Uterus (tissue), 4 donors: ENCODE measurements at places on chromosomes 6 and 20.

- DNase-seq, result no peak
Measured at GRCh38 chr20:60485012-60485760, 527.0 kb downstream of the CDH26 start.

GRCh38 chr6:111832833-111833418 is 40.3 kb downstream of the FYN start:
- no peak for DNase-seq

GRCh38 chr6:52306972-52307870 is 22.7 kb upstream of the MCM3 start:
- DNase-seq, result no peak

- no peak for DNase-seq
Measured at GRCh38 chr6:61711849-61712248, 574.2 kb downstream of the KHDRBS2 start.
